ENCODE measurements at places on chromosomes 6 and 20.

GRCh38 chr20:51628533-51629398 lies 86.2 kb upstream of the NFATC2 start:
- DNase-seq = no peak

- no peak for DNase-seq
Measured at GRCh38 chr6:48755315-48755714, 644.3 kb upstream of the PTCHD4 start.

DNA sequence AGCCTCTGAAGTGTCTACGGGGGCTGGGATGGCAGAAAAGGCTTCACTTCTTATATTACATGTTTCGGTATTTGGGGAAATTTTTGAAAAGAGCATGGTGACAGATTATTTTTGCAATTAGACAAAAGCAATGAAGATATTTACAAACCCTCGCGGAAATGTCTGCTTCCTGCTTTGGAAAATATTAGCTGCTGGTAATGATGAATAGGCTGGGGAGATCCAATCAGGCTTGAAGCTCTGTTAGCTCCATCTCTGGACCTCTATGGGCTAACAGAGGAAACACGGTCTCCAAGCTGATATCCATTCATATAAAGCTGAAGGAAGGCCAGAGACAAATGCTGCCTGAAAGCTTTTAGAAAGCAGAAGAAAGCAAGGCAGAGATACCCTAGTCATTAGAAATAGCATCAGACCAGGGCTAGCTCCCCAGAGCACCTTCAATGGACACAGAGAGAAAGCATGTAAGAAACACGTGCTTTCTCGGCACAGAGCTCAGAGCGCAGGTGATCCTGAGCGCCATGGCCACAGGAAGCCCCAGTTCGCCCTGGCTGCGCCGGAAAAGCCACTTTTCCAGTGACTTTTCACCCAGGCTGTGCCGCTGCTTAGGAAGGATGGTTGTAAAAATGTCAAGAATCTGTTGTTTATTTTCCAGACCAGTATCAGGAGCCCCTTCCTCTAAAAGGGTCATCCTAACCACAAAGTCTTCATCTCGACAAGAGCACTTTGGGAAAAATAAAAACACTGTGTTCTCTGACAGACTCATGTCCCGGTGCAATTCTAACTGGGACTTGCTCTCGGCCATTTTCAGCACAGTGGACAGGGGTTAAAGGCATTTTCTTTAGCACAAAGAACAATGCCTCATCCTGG lies 68.5 kb upstream of the NFATC2 start:
- DNase-seq = no peak

GRCh38 chr6:90190752-90191395 lies 105.8 kb downstream of the BACH2 start:
- DNase-seq = no peak

GRCh38 chr6:36428911-36429310 lies 13.7 kb downstream of the PXT1 start:
- DNase-seq = no peak
